ENCODE measurements at places on chromosomes 7 and 10.

DNA sequence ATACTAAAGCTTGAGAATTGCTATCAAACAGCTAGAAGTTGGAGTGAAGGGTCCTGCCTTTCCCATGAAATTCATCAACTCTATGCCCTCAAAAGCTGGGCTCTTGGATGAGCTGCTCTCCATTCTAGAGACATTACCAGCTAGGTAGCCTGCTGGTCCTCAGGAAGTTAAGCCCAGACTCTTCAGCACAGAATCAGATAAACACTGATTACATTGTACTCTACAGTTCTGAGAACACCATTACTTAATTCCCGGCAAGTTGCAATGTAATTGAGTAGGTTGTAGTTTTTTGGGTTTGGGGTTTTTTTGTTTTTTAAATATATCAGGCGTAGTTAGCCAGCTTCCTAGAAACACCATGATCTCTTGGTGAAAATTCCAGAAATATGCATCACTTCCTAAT lies 84.1 kb upstream of the PIK3CG start:
- DNase-seq = no peak

GRCh38 chr10:76540786-76541185 lies 1096.8 kb downstream of the KCNMA1 start:
- no peak for DNase-seq

DNA sequence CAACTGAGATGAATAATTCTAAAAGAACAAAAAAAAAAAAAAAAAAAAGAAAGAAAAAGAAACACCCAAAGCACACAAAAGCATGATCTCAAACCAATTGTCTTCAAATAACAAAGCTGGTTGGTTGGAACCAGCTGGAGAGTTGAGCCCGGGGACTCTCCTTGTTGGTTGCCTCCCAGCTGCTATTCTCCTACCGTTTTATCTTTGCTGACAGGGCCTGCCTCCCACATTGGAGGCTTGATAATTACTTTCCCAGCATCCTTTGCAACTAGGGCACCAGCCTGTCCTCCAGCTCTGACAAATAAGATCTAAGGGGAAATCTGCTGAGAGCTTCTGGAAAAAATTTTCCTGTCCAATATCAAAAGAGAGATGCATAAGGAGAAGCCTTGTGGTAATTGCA lies 6.8 kb downstream of the PON1 start:
- DNase-seq = no peak

DNA sequence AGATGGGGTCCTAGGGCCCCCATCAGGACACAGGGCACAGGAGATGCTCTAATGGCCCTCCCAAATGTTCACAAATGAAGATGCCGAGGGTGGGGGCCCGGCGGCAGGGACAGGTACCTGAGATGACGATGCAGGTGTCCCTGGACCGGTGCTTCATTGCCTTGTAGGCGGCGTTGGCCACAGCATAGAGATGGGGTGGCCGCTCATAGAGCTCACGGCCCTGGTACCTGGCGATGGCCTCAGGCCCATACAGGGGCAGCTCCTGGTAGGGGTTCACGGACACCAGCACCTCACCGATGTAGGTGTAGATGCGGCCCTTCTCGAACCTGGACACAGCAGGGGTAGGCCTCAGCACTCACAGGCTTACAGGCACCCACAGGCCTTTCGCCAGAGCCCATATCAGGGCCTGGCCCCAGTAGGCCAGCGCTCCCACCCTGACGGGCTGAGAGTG lies 2.0 kb downstream of the MYO1G start:
- DNase-seq = no peak

DNA sequence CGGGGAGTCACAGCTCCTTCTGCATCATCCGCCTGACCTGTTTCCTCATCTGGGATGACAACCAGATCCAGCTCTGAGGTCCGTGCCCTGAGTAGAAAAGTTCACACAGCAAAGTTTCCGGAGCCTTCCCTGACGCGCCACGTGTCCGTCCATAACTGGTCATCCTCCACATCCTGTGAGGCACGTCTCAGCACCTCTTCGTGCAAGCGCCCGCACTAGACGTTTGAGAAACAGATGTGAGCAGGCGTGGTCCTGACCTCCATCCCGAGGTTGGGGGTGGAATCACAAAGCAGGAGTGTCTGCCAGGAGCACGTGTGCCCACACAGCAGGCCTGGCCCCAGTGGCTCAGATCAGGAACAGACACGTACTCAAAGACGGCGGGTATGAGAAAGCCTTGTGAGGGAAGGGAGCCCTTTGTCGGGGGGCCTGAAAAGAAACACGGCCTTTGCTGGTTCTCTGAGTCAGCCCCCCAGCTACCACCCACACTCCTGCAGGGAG lies 520.8 kb downstream of the DNAJB6 start:
- no peak for DNase-seq

GRCh38 chr7:39666562-39666961 lies 43.2 kb downstream of the RALA start:
- DNase-seq = no peak
